NCI-H526 (cell line): ENCODE measurements at places on chromosomes 2 and 18.

DNA sequence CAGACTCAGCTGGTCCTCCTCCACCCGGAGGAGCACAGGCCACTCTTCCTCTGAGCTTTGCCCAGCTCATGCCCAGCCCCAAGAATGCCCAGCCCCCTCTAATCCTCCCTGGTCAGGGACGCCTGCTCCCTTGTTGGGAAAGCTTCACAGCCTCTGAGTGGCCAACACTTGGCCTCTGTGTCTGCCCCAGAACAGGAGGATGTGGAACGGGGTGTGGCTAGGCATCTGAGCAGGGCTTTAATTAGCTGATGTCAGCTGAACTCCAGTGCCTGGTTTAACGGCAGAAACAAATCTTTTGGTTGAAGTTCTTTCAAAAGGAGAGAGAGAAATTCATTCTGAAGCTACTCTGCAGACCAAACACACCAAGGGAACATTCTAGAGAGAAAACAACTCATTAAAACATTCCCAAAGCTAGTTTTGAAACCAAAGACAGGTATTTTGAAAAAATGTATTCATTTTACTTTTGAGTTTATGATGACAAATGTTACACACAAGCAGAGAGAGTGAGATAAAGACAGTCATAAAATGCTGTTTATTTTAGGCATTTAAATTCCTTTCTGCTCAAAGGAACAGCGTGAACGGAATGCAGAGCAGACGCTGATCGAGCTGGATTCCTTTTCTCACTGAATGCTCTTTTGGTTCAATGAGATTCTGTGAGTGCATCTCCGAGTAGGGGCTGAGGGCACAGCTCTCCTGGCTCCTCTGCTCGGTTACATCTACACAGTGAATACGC is 63.8 kb downstream of the RTP5 start:
- DNase-seq = no peak

GRCh38 chr2:205245652-205246051 is 436.6 kb upstream of the NRP2 start:
- no peak for DNase-seq

DNA sequence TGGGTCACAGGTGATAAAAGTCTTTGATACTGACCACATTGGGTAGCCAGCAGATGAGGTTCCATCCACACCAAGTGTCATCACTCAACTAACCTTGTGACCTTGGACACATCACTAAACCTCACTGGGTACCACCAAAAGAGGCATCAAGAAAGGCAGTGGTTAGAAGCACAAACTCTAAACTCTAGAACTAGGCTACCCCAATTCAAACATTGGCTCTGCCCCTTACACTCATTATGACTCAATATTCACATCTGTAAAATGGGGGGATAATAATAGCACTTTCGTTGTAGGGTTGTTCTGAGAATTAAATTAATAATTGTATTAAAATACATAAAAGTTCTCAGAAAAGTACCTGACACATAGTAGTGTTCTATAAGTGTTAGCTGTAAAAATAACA is 15.8 kb upstream of the SMAD7 start:
- no peak for DNase-seq

DNA sequence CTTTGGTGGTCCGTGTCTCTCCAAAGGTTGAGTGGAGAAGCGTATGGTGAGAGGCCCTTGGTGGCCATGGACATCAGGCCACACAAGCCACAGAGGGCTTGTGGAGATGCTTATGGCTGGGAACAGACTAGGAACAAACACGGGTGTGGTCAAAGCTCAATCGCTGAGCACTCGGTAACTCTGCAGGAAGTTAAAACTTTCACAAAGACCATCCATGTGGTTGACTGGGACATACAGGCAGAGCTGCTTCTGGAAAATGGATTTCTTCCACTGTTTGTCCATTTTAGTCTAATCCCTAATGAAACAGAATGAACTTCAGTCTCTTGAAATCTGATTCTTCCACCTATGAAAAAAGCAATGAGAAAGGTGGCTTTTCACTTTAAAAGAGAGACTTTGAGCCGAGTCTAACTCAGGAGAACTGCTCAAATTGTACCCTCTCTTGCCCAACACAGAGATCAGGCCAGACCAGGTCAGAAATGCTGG is 17.7 kb downstream of the GDF7 start:
- no peak for DNase-seq

DNA sequence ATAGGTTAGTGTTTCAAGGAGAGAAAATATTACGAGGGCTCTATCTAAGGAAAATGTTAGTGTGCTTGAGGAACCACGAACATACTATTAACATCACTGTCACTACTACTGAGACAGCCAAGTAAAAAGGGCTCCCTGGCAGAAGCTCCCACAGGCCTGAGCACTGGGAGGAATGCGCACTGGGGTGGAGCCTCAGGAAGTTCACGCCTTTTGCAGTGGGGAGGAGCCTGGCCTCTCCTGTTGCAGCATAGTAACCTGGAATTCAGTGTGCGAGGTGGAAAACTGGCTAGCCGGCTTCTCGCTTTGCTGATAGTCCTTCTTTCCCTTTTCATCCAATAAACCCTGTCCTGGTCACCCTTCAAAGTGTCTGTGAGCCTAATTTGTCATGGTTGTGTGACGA is 250.3 kb downstream of the ERBB4 start:
- DNase-seq = no peak

DNA sequence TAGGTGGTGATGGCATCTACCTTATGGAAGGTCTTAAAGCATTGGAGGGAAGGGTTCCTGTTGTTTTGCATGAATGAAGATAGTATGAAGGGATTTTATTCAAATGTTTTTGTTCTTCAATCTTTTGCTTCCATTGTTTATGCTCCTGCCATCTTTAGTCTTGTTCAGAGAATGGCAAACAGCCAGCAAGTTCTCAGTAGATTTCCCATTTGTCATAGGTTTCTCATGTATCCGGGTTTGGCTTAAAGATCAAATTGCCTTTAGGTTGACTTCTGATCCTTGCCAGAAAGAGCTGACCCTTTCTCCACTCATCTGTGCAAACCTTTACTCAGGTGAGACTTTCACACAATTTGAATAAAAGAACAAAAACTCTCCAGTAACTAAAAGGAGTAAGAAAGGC is 44.2 kb upstream of the STAT4 start:
- no peak for DNase-seq

GRCh38 chr2:45283764-45284620 is 274.7 kb upstream of the SIX2 start:
- peak; percentile 60 for DNase-seq

DNA sequence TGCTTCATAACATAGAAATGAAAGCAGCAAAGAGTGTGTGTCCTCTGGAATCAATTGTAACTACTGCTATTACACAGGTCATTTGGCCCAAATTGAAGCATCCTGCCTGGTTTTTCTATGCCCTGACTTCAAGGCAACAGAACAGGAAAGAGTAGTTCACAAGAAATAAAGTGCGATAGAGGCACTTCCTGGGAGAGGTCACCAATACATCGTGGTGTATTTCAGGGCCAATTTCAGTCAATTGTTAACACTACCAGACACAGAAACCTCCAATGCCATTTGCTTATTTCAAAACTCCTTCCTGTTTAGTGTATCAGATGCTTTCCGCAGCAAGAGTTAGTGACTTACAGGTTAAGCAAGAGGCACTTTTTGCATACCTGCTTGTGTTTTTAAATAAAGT is 292.1 kb downstream of the ETAA1 start:
- DNase-seq = no peak

DNA sequence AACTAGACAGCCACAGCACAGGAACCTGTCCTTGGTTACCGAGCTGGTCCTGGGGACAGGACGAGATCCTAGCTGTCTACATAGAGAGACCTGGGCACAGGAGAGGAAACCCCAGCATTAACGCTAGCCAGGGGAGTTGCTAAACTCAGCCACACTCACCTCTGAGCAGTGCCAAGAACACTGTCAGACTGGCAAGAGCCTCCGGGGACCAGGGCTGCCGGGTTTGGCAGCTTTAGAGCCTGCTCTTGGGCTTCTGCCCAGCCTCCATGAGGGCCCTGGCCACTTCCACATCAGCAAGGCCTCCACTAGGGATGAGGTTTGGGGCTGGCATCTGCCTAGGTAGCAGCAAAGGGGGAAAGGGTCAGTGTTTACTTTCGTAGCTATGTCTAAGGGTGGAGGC is 6.7 kb downstream of the TMBIM1 start:
- DNase-seq = no peak

GRCh38 chr2:147548451-147548850 is 296.4 kb upstream of the ACVR2A start:
- no peak for DNase-seq

GRCh38 chr2:118154176-118154575 is 65.9 kb downstream of the INSIG2 start:
- DNase-seq = no peak

- no peak for DNase-seq
Measured at GRCh38 chr18:79383388-79384056, 12.2 kb upstream of the NFATC1 start.
